ENCODE measurements at places on chromosomes 2 and 18.

DNA sequence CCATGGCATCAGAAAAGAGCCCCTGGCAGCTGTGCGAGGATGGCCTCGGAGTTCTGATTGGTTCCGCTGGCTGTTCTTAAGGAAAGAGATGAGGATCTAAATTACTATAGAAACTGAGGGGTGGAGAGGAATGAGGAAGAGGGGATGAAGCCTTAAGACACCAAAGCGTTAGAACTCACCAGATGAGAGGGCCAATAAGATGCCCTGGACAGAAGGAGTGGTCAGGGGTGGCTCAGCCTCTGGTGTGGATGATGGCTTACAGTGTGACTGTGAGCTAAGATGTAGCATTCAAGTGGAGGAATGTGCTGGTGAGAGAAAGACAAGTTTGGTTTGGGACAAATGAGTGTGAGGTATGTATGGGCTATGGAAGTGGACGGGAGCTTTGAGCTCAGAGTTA lies 97.8 kb downstream of the ZFP36L2 start:
- DNase-seq, result no peak

DNA sequence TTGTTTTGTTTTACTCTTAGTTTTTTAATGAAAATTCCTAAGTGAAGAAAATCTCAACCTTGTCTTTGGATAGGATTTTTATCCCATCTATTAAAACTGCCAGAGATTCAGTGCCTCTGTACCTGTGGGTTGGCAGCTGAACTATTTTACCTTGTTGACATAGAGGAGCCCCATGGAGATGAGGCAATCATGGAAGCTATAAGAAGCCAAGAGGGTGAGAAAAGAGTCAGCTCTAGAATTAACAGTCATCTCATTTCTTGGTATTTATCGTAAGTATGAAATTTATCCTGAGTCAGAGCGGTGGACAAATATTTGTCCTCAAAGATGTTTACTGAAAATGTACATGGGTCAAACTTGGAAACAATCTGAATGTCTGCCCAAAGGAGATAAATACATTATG lies 35.8 kb upstream of the PGAP1 start:
- DNase-seq, result no peak

- no peak for DNase-seq
Observed at GRCh38 chr2:121459291-121459690, 71.4 kb upstream of the RNU4ATAC start.

GRCh38 chr2:227509824-227510619 lies 38.1 kb downstream of the AGFG1 start:
- no peak for DNase-seq

- no peak for DNase-seq
Observed at GRCh38 chr2:175066411-175066810, 61.2 kb upstream of the CHN1 start.

DNA sequence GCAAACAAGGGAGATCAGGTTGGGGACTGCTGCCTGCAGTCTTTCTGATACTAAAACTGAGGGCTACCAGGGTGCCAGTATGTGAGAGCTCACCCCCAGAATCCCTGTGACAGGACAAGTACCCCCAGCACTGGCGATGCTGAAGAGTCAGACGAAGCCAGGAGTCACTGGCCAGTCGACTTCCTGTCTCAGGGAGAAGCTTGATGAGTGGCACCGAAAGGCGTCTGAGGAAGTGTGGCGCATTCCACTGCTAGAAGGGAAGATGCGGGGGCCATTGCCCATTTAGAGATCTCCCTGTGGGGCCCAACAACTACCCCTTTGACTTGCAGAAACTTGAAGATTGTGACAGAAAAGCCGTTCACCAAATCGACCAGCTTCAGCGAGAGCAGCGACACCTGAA lies 22.0 kb downstream of the MXD1 start:
- DNase-seq, result no peak

GRCh38 chr2:144886862-144887261 lies 366.9 kb upstream of the ZEB2 start:
- peak; percentile 33 for DNase-seq

GRCh38 chr2:71120195-71120594 lies 9.8 kb downstream of the MCEE start:
- DNase-seq, result no peak

GRCh38 chr2:113861740-113862139 lies 28.1 kb upstream of the ACTR3 start:
- DNase-seq, result no peak

DNA sequence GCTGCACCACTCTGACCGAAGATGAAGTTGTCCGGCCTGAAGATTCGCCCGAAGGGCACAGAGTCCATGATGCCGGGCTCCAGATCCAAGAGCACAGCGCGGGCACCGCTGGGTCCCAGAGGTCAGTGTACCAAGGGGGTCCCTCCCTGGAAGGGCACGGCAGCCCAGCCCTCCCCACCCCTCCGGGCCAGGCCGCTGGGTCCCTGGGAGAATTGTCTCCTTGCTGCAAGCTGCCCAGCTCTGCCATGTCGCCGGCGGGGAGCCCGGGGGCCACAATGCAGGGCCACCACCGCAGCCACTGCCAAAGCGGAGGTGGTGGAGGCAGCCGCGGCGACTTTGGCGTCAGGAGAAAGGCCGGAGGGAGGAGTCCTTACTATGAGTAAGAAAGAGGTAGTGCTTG lies 189.5 kb upstream of the CYRIA start:
- DNase-seq, result no peak

DNA sequence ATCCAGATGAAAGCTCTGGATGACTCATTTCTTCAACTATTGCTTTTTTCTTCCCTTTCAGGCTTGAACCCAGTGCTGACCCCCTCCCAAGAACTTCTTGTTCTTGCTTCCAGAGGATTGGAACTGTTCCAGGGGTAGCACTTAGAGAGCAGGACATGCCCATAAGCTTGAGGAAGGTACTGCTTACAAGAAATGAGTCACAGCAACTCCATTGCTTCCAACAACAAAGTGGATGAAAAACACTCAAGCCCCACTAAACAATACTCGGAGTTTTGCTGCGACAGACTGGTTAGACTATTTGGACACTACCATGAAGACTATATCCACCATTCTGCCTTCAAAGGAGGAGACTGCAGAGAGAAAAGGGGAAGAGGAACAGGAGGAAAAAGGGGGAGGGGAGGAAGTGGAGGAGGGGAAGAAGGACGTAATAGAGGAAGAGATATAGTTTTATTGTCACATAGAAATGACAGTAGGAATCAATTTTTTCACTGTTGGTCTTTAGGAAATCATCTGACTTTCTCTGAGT lies 1.6 kb upstream of the EPC2 start:
- peak; percentile 19 for DNase-seq

- DNase-seq, result no peak
Observed at GRCh38 chr2:136376798-136377211, 258.9 kb upstream of the CXCR4 start.

GRCh38 chr2:96274355-96275056 lies 8.5 kb downstream of the CIAO1 start:
- DNase-seq, result no peak

Measured in C1 segment of cervical spinal cord (tissue), 14 donors.